Stimulated activated CD4-positive, alpha-beta T cell treated with anti-CD3 and anti-CD28 coated beads, Interleukin-4, amount 100 ng/mL, for 24 hours (primary cell): ENCODE measurements at places on chromosomes 6 and 20.

DNA sequence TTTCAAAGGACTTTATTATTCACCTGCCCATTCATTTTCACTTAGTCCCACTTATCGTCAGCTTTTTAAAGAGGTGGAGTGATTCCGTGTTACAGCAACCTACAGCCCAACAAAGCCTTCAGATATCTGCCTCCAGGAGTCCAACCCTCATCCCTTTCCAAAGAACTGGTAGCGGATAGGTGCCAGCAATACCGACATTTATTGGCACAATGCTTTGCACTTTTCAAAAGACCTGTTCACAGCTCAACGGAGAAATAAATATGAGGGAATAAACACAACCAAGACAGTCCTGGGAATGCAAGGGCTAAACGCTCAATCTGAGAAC is 819 bp upstream of the MTRF1L start:
- DNase-seq: no peak

- no peak for DNase-seq
Observed at GRCh38 chr6:79138146-79138545, 60.1 kb upstream of the PHIP start.

- no peak for DNase-seq
Observed at GRCh38 chr20:34115232-34115631, 3.2 kb upstream of the EIF2S2 start.

DNA sequence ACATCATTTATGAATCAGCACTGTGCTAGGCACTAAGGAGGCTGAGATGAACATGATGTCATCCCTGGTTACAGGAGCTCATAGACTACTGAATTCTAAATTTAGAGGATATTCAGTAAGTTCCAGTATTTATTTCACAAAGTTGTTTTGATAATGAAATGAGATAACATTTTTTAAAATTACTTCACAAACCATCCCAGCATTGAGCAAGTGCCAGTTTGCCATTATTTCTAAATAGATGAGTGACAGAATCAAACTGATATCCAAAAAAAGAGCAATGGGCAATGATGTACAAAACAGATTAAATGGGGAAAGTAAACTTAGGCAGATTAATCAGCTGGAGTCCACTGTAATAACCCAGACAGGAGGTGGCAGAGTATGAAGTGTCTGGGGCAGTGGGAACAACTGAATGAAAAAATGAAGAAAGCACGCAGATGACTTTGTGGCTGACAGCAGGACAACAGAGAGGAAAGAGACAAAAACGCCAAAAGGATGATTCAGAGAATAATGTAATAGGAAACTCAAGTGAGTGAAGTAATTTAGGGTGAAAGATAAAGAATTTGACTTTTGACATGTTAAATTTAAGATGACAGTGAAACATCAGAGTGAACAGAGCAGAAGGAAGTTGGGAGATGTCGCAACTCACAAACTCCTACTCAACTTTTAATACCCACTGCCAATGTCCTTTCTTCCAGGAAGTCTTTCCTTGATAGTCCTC is 70.2 kb downstream of the RCAN2 start:
- no peak for DNase-seq

DNA sequence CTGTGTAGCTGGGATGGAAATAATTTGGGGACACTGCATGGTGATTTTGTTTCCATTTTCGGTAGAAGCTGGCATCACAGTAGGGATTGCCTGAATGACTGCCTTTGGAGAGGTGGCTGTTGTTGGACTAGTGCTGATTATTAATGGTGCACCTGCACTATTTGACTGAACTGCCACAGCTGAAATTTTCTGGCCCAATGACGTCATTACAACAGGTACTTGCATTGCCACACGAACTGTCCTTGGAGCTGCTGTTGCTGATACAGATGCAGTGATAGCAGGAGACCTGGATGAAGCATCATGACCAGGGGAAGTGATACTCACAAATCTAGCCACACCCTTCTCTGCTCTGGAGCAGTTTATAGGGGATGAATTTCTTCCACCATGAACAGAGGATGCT is 95.6 kb upstream of the FOXC1 start:
- no peak for DNase-seq

DNA sequence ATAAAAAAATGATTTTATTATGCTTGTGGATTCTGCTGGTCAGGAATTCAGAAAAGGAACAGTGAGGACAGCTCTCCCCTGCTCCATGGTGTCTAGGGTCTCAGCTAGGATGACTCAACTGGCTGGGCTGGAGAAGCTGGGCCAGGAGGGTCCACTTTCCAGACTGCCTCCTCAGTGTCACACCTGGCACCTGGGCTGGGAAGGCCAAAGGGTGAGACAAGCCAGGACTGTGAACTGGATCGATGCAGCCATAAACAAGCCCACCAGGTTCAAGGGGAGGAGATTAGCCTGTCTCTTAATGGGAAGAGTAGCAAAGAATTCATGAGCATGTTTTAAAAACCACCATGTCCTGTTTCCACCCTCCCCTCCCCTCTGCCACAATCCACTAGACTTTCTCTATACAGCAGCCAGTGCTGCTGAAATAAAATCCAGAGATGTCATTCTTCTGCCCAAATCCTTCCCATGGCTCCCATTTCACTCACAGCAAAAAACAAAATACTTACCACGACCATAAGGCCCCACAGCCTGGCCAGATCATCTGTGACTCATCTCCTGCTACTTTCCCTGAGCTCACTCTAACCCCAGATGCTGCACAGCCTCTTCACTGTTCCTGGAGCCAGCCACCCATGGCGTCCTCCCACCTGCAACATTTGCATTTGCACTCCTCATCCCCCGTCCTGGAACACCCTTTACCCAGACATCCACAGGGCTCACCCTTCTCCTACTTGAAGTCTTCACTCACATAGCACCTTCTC is 13.8 kb downstream of the SPTLC3 start:
- no peak for DNase-seq

DNA sequence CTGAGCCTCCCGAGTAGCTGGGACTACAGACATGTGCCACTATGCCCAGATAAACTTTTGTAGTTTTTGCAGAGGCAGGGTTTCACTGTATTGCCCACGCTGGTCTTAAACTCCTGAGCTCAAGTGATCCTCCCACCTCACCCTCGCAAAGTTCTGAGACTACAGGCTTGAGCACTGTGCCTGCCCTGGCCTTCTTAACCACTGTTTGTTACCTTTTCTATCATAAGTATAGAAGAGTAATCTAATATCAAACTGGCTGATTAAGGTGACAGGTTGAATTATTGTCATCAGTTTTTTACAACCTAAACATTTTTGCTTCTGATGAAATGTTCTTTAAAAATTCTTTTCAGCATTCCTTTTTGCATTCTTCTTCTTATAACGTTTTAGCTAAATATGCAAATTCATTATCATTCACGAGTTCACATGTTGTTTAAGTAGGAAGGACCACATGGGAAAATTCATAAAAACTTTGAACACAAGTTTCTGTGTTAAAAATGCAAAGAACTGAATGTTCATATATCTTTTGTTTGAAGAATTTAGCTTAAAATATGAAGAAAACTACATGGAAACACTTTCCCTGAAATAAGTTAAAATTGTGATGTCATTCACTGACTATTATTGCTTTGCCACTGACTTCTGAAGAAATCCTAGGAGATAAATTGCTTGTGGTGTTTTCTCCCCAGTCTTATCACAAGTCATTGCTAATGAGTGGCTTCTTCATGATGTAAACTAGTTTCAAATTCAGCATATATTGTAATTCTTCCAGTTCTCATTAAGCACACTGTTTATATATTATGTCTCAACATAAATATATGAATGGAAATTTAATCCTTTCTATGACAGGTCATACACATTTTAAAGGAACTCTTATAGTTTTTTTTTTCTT is 106.7 kb downstream of the ADGRB3 start:
- DNase-seq: no peak

GRCh38 chr6:3214898-3215297 is 12.6 kb downstream of the TUBB2B start:
- DNase-seq: no peak

DNA sequence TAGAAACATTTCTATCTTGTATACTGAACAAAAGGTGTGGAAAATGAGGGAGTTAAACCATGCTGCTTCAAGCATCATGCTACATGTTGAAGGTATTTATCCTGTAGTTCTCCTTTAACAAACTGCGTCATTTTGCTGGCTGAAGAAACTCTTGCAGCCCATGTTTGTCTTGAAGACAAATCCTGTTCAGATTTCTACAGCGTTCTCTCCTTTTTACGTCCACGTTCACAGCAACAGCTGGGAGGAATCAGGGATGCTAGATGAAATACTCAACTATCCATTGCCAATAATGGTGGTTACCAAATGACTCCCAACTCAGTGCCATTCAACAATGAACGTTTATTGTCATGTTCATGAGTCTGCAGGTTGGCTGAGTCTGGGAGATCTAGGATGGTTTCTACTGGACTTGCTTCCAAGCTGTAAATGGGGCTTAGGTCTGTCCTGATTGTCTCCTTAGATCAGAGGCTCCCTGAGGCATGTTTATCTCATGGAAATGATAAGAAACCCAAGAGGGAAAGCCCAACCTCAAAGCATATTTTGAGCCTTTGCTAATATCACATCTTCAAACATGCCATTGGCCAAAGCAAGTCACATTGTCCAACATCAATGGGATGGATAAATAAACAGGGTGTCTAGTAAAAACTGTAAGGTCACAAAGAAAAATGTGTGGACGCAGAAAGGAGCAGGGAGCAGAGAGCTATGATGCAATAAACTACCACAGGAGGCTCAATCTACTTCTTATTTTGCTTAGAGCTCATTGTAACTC is 2.7 kb upstream of the PLCB1 start:
- DNase-seq: no peak

- DNase-seq: no peak
Observed at GRCh38 chr20:24208652-24209051, 220.1 kb upstream of the GGTLC1 start.

DNA sequence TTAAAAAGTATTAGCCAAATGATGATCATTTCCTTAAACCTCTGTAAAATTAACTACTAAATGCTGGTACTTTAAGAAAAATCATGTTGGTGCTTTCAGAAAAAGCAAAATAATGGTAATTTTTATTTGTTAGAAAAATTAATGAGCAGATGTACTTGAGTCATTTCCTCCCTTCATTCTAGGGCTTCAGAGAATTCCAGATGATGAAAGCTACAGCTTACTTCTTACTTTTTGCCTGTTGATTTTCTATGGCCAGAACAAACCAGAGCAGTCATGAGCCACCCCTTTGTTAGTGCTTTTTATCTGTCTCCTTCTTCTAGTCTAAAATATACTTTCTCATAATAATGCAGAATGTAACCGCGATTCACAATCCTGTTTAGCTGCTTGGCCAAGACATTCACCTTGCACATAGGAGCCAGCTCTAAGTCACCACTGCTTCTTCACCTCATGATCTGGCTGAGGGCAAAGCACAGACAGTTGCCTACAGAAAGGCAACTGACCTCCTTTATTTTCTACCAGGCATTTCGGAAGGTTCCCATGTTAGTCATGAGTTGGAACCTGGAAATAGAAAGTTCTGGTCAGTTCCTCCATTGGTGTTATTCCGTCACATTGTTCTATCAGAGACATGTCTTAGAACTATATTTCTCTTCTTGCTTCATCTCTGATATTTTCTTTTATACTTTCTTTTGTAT is 43.5 kb upstream of the TINAG start:
- DNase-seq: no peak

DNA sequence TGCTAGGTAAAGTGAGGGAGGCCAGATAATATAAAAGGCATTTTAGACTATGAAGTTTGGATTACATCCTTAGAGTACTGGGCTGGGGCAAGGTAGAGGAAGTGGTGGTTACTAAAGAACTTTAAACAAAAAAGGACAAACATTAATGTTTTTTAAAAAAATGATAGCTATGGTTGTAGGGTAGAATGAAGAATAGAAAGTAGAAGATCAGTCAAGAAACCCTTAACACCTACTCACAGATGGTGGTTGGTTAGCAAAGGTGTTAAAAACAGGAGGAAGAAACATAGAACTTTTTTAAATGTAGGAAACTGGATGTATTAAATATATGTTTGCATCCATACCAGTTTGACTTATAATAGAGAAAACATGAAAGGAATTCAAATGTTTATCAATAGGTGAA is 80.7 kb upstream of the ELOVL5 start:
- no peak for DNase-seq

DNA sequence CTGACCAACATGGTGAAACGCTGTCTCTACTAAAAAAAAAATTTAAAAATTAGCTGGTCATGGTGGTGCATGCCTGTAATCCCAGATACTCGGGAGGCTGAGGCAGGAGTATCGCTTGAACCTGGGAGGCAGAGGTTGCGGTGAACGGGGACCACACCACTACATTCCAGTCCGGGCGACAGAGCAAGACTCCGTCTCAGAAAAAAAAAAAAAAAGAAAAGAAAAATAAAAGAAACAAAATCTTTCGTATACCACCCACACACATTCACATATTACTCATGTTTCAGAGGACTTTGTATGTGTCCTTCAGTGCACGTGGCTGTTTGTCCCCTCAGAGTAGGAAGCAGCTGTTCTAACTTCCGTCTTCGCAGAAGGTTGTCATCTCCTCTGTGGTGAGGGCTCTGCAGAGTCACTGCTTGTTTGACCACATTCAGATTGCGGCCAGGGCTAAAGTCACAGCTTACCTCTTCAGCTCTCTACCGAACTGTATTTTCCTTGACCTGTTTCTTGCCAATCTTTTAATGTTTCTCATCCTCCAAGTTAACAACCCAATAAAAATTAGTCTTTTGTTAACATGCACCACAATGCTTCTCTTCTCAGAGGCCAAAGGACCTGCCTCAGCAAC is 36.6 kb upstream of the HIVEP1 start:
- DNase-seq: peak; percentile 9

- DNase-seq: peak; percentile 38
Observed at GRCh38 chr20:1646975-1647431, 10.6 kb downstream of the SIRPG start.

GRCh38 chr6:113920663-113921267 is 50.2 kb downstream of the HDAC2 start:
- DNase-seq: no peak

- DNase-seq: no peak
Observed at GRCh38 chr6:168746013-168746412, 305.0 kb downstream of the SMOC2 start.

DNA sequence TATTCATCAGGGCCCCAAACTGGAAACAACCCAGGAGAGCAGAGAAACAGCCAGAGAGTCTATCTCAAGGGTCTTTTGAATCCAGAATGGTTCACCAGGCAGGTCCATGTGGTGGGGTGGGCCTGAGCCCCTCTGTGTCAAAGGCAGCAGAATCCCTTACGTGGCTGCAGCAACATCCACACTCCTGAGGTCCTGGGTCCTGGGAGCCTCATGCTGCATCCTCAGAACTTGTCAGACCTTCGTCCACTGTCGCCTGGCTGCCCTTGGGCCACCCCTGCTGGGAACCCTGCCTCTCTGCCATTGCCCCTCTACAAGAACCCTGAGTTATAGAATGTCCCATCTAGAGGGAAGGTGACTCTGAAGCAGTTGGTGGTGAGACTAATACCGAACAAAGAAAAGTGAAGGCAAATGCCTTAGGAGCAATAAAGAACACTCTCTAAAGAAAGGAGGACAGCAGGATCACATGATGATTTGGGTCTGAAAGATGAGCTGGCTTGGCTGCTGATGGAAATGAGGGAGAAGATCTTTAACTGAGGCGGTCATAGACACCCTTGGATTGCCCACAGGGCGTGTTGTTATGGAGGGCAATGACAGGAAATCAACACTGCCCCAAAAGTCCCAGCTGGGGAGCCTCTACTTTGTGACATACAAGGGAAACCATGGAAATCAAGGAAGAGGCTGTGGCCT is 161.2 kb downstream of the SYNDIG1 start:
- no peak for DNase-seq

GRCh38 chr20:54221353-54221752 is 13.5 kb downstream of the PFDN4 start:
- no peak for DNase-seq
